ENCODE measurements at places on chromosomes 1 and 21. TPM values are rescaled to one million over a fixed set of nuclear protein-coding genes. Genes with fewer than 3 reads are reported as not detected.

The GJA9 gene
- total RNA-seq = not detected

The ST3GAL3 gene
- total RNA-seq = 12.1 TPM

The ZBED6 gene
- 7.1 TPM for total RNA-seq

The MATN1 gene
- 0.06 TPM for total RNA-seq

The POU3F1 gene
- total RNA-seq = not detected

DNA sequence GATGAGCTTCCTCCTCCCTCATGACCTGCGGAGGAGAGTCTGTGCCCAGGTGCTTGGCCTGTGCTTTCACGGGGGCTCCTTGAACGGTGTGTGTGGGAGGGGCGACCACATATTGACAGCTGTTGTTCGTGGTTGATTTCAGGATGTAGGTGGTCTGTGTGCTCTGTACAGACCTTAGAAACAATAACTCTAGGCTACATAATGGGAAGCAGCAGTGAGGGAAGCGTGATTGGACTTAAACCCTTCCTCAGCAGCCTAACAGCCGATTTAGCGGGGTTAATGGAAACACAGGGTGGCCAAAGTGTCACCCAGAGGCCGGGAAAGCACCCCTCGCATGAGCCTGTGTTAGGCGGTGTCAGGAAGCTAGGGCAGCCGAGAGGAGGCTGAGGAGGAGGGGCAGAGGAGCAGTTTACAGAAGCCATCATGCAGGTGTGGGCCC lies 56.0 kb downstream of the TBCE start:
- DNase-seq = no peak

GRCh38 chr1:22321917-22322316 lies 129.7 kb upstream of the ZBTB40 start:
- no peak for DNase-seq

GRCh38 chr1:70196333-70196732 lies 9.0 kb downstream of the LRRC40 start:
- DNase-seq = no peak

- DNase-seq = no peak
Measured at GRCh38 chr1:111571239-111571638, 48.4 kb upstream of the RAP1A start.

DNA sequence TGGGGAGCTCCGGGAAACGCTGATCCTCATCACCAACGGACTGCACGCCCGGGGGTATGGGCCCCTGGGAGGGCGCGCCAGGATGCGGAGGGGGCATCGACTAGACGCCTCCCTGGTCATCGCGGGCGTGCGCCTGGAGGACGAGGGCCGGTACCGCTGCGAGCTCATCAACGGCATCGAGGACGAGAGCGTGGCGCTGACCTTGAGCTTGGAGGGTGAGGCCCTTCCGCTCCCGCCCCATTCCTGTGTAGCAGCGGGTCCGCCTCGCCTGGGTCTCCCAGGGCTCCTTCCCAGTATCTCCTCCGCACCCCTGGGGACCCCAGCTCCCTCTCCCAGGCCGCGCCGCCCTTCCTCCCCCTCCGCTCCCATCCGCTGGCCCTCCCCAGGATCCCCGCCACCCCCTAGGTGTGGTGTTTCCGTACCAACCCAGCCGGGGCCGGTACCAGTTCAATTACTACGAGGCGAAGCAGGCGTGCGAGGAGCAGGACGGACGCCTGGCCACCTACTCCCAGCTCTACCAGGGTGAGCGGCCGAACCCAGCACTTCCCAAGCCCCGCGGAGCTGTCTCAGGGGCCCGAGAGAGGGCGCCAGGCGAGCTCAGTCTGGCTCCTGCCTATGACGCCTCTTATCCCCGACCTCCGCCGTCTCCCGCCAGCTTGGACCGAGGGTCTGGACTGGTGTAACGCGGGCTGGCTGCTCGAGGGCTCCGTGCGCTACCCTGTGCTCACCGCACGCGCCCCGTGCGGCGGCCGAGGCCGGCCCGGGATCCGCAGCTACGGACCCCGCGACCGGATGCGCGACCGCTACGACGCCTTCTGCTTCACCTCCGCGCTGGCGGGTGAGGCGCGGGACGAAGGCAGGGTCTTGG lies 5.0 kb downstream of the HAPLN2 start:
- DNase-seq = no peak

GRCh38 chr1:32465578-32465933 lies 684 bp downstream of the ZBTB8B start:
- no peak for DNase-seq

GRCh38 chr1:39368045-39368444 lies 123.4 kb upstream of the BMP8A start:
- DNase-seq = no peak

- DNase-seq = no peak
Measured at GRCh38 chr1:35870651-35871309, 12.2 kb upstream of the AGO1 start.

- DNase-seq = no peak
Measured at GRCh38 chr1:22540337-22540736, 23.0 kb upstream of the EPHA8 start.

- DNase-seq = peak; percentile 67
Measured at GRCh38 chr1:205321162-205321958, at the start of gene NUAK2. TSS of gene NUAK2 (minus strand) at chr1:205321745. CDS start at chr1:205321628, 117 bp downstream.

Measured in H4 (cell line).